Uterus (tissue), 4 donors: ENCODE measurements at places on chromosomes 2 and 18. TPM values are rescaled to one million over a fixed set of nuclear protein-coding genes. Genes with fewer than 3 reads are reported as not detected.

DNA sequence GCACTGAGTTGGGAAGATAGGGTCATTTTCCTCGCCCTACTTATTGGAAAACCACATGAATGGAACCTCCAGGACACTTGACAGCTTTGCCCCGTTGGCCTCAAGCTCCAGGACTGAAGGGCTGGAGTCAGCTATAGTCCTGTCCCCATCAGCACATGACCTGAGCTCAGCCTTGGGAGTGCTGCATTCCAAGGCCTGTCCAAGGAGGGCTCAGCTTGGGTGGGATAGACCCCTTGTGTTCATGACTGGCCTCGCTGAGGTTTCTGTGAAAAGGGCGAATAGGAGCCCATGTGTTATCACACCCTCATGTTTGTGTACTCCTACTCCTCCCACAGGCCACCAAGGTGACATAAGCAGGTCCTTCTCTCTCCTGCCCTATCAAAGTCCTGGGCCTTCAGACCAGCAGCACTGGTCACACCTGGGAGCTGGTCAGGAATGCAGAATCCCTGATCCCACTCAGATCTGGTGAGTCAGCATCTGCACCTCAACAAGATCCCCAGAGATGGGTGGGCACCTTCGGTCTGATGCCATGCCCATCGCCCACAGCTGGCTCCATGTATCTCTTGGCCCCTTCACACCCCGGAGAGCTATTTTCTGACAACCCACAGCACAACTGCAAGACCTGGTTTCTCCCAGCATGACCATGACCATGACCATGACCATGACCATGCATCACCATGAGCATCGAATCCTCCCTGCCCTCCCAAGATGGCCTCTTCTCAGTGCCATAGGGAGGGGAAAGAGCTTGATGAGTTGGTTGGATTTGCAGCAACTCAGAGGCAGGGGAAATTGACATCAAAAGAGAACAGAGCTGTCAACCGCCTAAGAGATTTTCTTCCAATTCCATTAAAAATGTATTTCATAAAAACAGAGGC is 83.0 kb upstream of the RAB6C start:
- no peak for DNase-seq

The REG1A gene
- 0.82 TPM for total RNA-seq

- no peak for DNase-seq
These were observed 121.4 kb upstream of the COL3A1 start for GRCh38 chr2:188852772-188853171.

DNA sequence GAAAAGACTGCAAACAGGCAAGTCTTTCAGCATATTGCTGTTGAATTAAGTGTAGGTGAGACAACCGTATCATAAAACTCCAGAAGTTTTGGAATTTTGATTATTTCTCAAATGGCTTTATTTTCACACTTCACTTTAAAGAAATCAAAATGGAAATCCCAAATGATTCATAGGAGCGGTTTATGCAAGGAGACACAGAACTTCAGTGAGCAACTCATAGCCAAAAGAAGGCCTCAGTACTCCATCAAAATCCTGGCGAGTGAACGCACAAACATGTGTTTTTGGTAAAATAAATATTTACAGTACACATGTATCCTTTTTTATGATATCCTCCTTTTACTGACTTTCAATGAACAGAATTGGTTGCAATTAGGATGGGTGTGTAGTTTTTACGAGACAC is 140.4 kb upstream of the APCDD1 start:
- no peak for DNase-seq

DNA sequence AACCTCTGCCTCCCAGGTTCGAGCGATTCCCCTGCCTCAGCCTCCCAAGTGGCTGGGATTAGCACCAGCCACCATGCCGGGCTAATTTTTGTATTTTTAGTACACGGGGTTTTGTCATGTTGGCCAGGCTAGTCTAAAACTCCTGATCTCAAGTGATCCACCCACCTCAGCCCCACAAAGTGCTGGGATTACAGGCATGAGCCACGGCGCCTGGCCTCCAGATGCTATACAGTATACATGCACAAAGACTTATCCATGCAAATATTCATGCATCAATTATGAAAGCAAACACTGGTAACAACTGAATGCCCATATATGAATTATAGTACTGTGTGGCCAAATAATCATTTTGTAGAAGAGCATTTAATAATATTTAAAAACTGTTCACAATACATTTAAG is 36.0 kb upstream of the SOS1 start:
- no peak for DNase-seq

The CNGA3 gene
- not detected for total RNA-seq

GRCh38 chr2:5215989-5216607 is 476.1 kb upstream of the SOX11 start:
- DNase-seq = no peak

DNA sequence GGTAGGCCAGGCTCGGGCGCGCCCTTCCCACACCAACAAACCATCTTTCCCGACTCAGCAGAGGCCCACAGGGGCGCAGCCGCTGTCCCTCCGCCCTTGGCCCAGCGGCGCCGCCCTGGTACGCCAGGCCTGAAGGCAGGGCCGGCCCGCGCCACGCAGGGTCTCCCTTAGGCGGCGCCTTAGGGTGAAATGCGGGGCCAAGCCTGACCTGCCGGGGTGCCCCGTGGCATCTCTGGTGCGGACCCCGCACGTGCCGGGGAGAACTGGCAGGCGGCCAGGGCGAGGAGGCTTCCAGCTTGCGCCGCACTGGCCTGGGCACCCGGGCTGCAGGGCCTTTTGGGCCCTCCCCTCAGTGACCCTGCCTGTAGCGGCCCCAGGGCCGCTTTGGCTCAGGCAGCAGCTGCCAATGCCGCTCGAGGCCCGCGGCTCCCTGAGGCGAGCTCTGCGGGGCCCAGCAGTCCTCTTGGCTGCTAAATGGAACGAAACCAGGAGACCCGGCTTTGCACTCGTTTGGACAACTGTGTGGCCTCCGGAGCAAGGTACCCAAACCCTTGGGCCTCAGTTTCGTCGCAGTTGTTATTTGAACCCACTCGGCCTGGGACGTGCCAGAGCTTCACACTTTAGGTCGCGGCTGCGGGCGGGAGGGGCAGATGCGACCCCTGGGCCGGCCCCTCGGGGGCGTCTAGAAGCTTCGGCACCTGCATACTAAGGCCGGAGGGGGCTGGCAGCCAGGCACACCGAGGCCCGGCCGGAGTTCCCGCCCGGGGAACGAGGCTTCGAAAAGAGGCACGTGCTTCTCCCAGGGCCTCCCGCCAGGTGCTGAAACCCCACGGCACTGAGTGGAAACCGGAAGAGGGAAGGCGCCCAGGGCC is 8.5 kb downstream of the OTX1 start:
- DNase-seq = no peak

GRCh38 chr2:126221506-126221905 is 434.5 kb upstream of the GYPC start:
- DNase-seq = no peak

DNA sequence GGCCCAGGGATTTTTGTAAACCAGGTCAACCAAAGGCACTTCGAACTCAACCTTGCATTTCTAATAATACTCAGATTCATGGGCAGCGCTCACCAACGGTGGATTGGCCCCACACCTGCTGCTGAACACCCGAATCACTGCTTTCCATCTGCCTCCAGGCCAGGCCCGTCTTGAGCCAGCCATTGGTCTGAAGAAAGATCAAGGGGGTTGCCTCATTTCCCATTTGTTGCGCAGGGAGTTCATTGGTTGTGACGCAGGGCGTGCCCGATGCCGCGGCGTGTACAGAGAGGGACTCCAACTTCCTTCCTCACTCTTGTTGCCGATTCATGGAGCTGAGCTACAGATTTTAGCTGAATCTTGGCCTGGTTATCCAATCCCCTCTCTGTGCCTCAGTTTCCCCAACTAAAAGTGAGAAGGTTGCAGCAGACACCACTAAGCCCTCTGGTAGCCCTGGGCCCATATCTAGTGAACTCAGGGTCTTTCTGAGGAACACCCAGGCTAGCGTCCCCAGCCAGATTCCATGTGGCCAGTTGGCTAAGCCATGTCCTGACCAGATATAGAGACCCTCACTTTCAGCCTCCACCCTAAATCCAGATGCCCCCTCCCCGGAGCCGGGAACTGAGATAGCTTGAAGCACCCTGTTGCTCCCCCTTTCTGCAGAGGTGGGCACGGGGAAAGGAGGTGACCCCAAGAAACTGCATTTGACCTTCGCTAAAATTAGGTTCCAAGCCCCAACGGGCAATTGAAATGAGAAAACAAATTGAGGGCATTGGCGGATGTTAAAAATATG is 60.9 kb upstream of the HPCAL1 start:
- DNase-seq = no peak

GRCh38 chr18:9926223-9926894 is 12.5 kb downstream of the VAPA start:
- DNase-seq = no peak

DNA sequence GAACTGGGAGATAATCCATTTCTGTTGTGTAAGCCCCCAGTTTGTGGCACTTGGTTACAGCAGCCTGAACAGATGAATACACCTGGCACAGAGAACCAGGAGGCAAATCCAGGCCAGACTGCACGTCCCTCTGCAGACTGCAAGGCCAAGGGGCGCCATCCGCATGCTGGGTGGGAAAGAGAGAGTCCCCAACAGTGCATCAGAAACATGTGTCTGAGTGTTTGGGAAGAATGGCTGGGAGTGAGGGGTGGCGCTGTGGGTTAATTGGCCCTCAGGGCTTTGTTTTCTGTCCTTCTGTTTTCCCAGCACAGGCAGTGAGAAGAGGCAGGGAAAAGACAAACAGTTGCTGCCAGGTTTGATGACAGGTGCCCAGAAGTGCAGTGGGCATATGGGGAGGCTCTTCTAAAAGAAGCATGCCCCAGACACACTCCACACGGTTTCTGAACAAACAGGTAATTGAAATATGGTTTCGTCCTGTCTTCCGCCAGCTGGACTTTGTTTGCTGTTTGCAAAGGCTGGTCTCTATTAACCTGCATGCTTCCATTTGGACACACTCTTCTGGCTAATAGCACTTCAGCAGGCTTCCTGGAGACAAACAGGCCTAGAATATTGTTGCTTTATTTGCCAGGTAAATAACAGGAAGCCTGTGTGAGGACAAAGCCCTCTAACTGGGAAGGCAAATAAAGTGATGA is 43.4 kb upstream of the SEC11C start:
- DNase-seq = no peak

DNA sequence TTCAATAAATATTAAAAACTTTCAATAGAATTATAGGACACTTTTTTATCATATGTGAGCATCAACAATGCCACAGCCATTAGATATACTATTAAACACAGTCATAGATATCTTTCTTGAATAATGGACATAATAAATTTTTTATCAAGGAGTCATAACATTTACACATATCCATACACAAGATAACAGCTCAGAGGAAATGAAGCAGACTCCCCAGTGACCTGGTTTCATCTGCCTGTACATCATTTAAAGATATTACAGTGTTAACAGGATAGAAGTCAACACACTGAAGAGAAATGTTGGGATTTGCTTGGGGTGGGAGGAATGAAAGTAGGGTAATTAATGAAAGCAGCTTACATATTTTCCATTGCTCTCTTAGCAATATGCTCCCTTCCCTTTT is 5.1 kb downstream of the SCG2 start:
- DNase-seq = no peak

The ABCG5 gene
- not detected for total RNA-seq

DNA sequence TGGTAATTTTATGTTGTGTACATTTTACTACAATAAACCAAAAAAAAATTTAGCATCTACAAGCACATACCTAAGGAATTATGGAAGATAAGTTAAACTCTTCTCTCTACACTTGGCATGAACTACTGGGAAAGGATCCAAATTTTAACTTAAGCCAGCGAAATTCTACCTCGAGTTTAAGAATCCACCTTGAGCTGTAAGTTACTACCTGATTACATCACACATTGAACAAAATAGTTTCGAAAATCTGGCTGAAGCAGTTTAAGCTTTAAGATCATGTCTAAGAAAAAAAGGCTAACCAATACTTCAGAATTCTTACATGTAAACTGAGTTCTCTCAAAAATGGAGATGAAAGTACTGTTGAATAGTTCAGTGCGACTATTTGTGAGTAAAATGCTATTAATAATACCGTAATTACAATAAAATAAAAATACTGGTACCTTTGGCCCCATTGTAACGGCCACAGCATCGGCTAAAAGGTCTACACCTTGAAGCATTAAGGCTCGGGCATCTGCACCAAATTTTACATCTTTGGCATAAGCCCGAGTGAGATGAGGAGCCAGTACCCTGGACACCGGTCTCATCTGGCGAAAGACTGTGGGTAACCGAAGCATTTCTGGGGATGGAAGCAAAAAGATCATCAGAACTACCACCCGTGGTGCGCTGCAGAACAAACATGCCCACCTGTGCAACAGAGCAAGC is 1.3 kb downstream of the HSPD1 start:
- DNase-seq = no peak

The TCF7L1 gene
- total RNA-seq = 0.26 TPM

The RAD51AP2 gene
- total RNA-seq = not detected

DNA sequence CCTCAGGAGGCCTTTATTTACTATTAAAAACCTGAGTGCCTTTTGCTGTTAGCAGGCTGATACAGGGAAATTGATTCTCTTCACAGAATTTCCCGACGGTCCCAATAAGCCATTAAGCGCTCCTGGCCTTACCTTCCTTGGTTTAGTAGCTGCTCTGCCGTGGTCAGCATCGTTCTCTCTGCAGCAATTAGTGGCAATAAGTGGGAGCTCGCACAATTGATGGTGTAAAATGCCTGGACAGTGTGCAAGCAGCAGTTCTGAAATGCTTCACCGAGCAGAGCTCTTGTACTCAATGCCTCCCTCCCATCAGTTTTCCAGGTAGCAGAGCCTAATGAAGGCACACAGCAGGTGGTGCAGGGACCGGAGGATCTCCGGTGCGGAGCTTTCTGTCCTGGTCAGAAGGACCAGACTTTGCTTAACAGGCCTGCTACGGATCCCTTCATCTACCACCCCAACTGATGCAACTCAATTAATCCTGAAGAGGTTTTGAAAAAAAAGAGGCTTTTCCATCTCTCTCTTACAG is 1.1 kb upstream of the LINC00305 start:
- DNase-seq = no peak

GRCh38 chr2:68404893-68405799 is 40.1 kb downstream of the PLEK start:
- no peak for DNase-seq

GRCh38 chr2:232338759-232339106 is 39.8 kb upstream of the ALPP start:
- no peak for DNase-seq

DNA sequence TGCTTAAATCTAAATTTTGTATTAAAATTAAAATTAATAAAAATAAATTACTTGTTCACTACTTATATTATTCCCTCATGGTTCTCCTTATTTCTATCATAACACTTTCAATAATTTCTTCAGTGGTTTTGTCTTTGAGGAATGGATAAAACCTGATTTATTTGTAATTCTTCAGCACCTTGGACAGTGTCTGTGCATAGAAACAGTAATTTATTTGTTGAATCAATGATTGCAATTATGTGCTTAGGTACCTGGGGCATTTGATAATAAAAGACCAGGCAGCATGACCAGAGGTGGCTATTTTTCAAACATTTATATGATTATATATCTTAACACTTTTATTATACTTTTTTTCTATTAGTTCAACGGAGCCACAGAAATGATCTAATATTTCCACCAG is 1062.7 kb downstream of the DSC3 start:
- no peak for DNase-seq

DNA sequence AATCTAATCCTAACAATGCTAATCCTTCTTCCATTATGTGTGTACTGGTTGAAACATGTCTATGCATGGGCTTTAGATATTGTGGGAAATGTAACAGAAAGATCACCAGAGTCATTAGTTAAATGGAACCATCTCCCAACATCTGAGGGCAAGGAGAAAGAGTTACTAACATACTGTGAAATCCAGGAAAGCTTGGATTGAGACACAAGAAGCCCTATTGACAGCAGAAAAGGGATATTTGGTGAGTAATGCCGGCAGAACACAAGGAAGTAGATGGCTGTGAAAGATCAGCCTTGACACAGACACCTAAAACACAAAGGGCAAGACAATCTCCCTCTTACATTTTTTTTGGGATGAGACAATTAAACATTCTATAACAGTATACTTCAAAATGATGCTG is 28.5 kb upstream of the LAMA1 start:
- DNase-seq = no peak

The MYO5B gene
- 0.34 TPM for total RNA-seq
